ENCODE measurements at places on chromosomes 11 and 22. TPM values are rescaled to one million over a fixed set of nuclear protein-coding genes. Genes with fewer than 3 reads are reported as not detected.

GRCh38 chr11:47004595-47005033, 68.1 kb downstream of the CSTPP1 start:
- DNase-seq, result no peak

- DNase-seq, result no peak
Measured at GRCh38 chr11:66315921-66316811, 678 bp downstream of the CD248 start.

- no peak for DNase-seq
Measured at GRCh38 chr11:121625777-121626506, 173.2 kb upstream of the SORL1-AS1 start.

- no peak for DNase-seq
Measured at GRCh38 chr11:2095542-2095941, 43.6 kb downstream of the IGF2 start.

DNA sequence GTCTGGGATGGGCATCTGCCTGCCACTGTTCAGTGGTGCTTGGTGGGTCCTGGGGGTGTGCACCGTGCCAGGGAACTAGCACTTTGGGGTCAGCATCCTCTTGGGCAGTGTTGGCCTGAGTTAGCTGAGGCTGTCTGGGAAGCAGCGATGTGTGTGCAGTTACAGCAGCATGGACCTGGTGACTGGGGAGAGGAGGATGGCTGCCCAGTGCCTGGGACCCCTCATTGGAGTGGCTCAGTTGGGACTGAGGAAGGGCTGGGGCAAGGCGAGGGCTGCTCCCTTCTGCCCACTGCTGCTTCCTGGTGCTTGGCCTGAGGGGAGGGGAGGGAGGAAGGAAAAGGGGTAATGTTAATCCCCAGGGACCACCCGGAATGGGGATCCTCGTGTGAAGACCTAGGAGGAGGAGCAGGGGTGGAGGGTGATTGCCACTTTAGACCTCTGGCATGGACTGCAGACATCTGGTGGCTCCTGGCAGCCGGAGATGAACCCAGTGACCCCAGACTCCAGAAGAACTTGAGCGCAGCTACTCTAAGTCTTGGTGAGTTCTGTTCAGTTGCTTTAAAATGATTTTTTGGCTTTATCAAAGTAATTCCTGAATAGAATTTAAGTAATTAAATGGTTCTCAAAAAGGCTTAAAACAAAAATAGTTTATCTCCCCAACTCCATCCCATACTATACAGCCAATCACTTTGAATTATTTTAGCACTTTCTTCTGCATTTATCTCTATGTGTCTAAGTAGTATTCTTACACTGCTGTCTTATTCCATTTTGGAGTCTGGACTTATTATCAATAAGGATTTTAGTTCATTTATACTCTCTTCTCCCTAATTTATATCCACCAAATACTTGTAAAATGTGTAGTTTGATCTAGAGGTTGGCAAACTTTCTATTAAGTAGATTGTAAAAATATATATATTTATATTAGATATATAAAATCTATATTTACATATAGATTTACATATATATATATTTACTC, 15.4 kb upstream of the TMEM191C start:
- DNase-seq, result no peak

DNA sequence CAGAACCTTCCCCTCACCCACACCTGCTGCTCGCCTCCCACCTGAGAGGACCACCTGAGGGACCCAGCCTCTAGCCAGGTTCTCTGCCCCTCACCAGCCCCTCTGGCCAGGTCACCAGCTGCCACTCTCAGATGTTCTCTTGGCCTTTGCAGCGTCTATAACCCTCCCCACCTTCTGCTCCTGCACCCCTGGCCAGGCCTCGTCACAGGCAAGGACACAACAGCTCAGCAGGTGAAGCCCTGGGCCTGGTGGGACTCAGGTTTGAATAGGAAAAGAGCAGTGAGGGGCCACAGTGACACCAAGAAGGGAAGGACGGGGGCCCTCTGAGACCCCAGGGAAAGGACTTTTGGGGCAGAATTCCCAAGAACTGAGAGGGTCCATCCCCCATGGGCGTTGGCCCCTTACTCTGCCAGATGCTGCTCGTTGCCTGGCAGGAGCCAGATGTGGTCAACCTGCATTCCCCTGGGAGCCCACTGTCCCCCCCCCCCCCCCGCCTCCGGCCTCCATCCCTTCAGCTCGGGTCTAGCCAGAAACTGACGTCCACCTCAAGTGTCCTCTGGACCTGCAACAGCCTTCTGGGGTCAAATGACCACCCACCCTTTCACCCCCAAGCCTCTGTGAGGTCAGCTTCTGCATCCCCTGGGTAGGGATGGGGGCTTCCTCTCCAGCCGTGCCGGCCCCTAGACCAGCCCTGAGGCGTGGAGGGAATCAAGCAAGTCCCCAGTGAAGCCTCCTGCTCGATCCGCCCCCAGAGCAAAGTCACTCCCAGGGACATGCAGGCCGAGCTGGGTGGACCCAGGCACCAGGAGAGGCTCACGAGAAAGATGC, 28.7 kb downstream of the SBF1 start:
- peak; percentile 19 for DNase-seq

Gene ABCG4
- total RNA-seq, result not detected

- no peak for DNase-seq
Measured at GRCh38 chr11:125941619-125942611, 3.9 kb upstream of the VSIG10L2 start.

DNA sequence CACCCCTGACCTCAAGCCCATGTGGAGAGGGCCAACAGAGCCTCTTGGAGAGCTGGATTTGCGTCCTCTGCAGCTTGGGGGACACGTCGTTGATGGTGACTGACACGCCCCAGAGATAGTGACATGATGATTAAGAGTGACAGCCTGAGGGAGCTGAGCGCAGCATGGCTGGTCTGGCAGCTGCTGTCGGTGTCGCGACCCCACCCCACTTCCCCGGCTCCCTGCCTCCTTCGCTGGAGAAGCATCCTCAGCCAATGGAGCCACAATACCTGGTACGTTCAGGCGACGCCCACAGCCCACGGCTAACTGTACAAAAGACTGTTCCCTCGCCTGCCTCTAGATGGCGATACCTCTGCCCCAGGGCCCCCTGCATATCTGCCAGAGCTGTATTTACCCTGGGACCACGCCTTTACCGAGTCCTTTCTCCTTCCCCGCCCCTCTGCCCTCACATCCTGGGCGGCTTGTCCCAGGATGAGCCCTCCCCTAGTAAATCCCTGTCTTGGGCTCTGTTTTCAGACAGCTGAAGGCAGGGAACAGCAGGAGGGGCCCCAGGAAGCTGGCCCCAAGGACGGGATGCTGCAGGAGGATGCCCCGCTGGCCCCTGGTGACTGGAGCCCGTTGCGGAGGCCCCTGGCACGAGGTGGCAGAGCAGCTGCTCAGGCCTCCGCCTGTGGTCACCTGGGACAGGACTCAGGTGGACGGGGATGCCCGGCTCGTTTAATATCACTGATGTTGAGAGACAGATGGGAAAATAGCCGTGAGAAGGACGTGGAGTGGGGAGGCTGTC, 90.6 kb downstream of the RPS6KA4 start:
- DNase-seq, result peak; percentile 78

- DNase-seq, result no peak
Measured at GRCh38 chr11:31424652-31425051, 55.0 kb downstream of the DNAJC24 start.

DNA sequence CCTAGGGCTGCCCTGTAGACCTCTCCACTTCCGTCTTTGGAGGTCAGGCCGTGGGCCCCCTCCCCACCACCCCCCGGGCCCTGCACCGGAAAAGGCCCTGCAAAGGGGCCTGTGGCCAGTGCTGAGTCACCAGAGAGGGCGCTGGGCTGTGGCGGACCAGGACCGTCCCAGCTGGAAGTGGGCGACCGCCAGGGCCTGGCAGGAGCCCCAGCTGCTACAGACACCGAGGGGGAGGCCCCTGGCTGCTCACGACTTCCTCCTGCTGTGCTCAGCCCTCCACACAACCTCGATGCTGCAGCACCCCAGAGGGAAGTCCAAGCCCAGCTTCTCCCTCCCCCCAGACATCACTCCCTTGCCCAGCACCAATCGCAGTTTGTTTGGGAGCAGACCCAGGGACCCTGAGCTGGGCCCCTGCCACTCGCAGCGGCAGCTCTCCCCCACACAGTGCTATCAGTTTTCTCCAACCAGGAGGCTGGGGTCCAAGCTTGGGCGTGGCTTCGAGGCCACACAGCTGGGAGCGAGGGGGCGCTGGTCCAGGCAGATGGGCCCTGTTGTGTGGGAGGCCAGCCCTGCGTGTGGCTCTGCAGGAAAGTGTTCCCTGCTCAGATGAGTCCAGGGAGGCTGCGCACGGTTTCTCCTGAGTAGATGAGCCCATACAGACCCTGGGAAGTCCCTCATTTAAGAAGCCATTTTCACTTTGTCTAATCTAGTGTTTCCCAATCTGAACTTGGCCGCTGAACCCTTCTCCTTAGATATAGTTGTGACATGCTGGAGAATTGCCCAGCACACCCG, 5.6 kb upstream of the SH3BP1 start:
- peak; percentile 42 for DNase-seq

Gene PICALM
- total RNA-seq, result 79.8 TPM

DNA sequence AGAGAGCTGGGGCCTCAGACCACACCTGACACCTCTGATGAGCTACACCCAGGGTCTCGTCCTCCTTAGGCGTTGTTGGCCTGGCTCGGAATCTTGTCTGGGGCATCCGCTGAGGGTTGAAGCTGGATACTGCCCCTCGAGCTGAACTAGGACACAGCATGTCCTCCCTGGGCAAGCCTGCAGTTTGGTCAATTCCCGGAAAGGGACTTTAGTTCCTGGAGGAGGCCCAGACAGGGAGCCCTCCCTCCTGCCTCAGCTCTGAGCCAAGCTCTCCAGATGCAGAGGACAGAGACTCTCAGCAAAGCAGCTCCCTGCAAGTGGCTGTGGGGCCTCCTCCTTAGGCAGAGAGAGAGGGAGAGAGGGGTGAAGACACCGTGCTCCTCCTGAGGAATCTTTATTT, 4.9 kb downstream of the APOL3 start:
- DNase-seq, result no peak

GRCh38 chr11:78741741-78742140, 167.1 kb upstream of the NARS2 start:
- no peak for DNase-seq

- no peak for DNase-seq
Measured at GRCh38 chr11:118311518-118311917, 7.0 kb downstream of the CD3E start.

GRCh38 chr11:2846056-2846455, 39.5 kb downstream of the CDKN1C start:
- DNase-seq, result no peak

Gene KRTAP5-9
- total RNA-seq, result not detected
